Cerebellar cortex (tissue), 1 donor: ENCODE measurements at places on chromosomes 12 and 14.
A peak's percentile ranks its signal among the peaks of the same experiment; 100 is the strongest.

DNA sequence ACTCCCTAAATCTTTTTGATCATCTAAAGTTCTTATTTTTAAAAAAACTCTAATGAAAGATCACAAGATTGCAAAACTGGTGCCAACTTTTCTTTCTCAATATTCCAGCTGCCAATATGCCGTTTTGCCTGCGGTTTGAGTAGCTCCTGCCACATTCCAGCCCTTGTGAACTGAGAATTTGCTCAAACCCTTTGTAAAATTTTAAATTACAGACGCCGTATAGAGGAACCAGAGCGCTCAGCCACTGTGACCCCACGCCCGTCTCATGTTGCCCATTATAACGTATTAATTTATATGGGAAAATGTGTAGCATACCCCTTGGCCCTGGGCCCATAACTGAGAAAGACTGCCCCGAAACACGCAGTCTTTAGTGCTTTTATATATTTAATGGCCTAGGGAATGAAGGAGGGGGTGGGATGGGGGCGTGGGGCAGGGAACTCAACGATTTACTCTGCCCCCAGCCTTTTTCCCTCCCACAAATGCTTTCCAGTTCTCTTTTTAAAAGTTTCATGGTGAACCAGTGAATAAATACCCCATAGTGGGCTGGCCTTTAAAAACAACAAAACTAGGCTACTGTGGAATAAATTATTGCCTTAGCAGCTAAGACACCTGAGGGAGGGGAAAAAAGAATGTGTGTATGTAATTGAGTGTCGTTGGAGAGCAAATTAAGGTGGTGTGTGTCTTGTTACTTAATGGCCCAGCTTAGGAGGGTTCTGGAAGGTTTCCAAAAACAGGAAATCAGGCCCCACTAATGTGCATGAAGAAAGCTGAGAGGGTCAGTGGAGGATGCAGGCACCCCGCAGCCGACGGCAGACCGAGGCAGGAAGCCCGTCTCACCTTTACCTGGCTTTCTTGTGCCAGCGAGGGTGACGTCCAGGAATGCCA lies 45.7 kb upstream of the RFLNA start:
- DNase-seq, result no peak

DNA sequence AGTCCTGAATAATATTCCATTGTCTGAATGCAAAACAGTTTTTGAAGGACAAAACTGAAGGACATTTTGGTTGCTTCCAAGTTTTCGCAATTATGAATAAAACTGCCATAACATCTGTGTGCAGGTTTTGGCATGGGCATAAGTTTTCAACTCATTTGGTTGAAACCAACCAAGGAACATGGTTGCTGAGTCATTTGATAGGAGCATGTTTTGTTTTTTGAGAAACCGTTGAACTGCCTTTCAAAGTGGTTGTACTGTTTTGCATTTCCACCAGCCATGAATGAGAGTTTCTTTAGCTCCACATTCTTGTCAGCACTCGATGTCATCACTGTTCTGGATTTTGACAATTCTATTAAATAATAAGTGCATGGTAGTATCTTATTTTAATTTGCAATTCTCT lies 23.0 kb upstream of the GSG1 start:
- DNase-seq, result no peak

- no peak for DNase-seq
Measured at GRCh38 chr12:95237315-95237714, 19.7 kb downstream of the VEZT start.

- DNase-seq, result peak; percentile 73
Measured at GRCh38 chr14:64879635-64880220, at the start of gene SPTB. Gene SPTB, minus strand, starts transcription at chr14:64879907. Its CDS starts 56,813 bp downstream, at chr14:64823094.

DNA sequence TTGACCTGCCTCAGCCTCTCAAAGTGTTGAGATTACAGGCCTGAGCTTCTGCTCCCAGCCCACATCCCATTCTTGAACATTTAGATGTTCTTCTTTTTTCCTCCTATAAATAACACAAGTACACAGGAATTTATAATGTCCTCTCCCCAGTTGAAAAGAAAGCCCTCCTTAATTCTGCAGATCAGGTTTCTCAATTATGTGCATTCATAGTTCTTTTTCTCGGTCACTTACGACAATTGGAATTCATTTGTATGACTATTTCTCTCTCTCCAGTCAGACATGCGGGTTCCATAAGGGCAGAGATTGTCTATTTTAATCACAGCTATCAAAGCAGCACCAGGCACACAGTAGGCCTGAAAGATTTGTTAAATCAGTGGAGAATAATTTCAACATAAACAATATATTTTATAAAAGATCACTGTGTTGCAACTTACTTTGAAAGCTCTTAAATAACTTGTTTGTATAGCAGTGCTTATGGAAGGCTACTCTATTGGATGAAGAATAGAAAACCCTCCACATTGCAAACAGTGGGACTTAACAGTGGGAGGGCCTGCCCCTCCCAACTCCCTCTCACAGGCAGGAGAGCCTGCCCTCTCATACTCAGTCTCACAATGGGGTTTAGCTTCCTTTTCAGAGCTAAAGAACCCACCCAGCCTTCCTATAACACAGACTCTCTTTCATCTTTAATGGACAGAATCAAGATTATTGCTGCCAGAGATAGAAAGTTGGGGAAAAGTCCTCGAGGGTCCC lies 84.1 kb upstream of the TRAF3 start:
- peak; percentile 17 for DNase-seq

DNA sequence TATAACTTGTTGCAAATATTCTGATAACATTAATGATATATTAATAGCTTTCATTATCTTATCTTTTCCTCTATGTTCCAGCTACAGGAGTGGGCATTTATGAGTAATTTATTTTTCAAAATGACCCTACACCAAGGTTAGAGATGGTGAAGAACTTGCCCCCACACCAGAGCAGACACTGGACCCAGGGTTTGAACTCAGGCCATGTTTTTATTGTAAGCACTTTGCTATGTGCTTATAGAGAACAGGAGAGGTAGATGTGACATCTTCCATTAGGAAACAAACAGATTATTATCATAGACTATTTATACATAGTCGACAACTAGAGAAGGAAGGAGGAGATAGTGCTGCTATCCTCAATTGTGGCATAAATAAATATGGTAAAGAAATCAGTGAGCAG lies 265.2 kb downstream of the EGLN3 start:
- no peak for DNase-seq
